ENCODE measurements at places on chromosomes 3 and 15.

DNA sequence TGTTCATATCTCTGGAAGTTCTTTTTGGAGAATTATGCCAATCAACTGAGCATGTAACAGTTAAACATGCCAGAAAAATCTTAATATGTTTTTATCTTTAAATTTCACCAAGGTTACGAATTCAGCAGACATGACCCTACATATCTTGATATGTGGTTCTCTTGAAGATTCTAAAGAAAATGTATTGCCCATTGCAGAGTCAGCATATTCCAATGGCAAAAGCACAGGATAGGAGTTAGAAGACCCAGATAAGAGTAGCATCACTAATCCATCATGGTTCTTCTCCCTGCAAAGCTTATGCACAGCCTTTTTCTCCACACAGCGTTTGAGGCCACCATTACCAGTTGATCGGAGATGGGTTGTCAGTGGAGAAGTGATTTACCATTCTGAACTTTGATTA is 402.8 kb downstream of the EPHB1 start:
- DNase-seq, result no peak

- DNase-seq, result no peak
Observed at GRCh38 chr3:185448107-185448506, 50.7 kb downstream of the TMEM41A start.

- no peak for DNase-seq
Observed at GRCh38 chr15:64525828-64526530, 65.6 kb downstream of the ZNF609 start.

DNA sequence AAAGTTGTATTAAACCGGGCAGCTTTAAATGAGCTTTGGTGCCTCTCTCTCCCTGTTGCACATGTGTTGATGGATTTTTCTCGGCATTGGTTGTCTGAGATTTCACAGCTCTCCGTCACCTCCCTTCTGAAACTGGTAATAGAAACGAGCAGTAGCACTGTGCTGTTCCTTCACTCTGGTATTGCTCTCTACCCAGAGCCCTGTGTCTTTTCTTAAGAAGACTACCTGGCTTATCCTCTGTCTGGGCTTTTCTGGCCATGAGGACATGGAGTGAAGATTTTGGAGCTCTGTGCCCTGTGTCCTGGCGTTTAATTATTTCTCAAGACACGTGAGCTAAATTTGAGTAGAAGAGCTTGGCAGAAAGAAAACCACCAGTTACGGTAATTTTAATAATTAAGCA is 209.6 kb upstream of the EIF1B start:
- no peak for DNase-seq

GRCh38 chr3:195179776-195180489 is 91.0 kb downstream of the XXYLT1 start:
- DNase-seq, result no peak

GRCh38 chr15:94177112-94177511 is 54.2 kb upstream of the MCTP2 start:
- DNase-seq, result no peak
